ENCODE measurements at places on chromosomes 3 and 15.

DNA sequence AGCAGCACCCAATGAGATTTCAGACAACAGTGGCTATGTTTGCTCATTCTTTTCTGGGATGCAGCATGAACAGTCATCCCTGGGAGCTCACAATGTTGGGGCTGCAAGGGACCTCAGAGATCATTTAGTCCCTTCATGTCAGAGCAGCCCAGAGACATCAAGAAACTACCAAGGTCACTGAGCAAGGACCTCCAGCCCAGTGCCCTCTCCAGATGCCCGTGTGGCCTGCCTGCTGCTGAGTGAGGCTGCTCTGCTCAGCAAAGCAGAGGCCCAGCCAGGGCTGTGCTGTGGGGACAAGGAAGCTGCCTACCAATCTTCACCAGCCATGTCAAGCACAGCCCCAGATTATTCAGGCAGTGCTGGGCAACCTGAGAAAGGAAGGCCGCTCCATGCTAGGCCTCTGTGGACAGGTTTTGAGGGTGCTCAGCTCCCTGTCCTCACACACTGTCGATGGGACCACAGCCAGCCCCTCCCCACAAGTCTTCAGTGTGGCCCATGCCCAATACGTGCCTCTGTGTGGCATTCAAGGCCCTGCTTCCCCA lies 99.7 kb downstream of the DAPK2 start:
- DNase-seq, result no peak

DNA sequence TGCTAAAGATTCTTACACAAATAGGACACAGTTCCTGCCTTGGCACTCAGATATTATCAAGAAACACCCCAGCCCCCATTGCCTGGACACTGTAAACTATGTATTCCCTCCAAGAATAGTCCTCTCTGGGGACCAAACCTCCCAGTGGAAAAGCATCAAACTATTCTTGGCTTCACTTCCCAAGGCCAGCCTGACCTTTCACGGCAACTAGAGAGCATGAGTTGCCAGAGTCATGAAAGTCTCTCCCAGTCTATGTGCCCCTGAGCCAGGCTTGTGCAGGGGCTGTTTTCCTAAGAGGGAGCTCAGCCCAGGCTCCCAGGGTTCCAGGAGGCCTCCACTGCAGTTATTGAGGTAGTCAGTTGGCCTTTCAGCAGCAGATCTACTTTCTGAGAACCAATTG lies 251.9 kb upstream of the TGFBR2 start:
- DNase-seq, result no peak

- DNase-seq, result no peak
Measured at GRCh38 chr3:83513677-83514076, 1445.1 kb upstream of the CADM2 start.

DNA sequence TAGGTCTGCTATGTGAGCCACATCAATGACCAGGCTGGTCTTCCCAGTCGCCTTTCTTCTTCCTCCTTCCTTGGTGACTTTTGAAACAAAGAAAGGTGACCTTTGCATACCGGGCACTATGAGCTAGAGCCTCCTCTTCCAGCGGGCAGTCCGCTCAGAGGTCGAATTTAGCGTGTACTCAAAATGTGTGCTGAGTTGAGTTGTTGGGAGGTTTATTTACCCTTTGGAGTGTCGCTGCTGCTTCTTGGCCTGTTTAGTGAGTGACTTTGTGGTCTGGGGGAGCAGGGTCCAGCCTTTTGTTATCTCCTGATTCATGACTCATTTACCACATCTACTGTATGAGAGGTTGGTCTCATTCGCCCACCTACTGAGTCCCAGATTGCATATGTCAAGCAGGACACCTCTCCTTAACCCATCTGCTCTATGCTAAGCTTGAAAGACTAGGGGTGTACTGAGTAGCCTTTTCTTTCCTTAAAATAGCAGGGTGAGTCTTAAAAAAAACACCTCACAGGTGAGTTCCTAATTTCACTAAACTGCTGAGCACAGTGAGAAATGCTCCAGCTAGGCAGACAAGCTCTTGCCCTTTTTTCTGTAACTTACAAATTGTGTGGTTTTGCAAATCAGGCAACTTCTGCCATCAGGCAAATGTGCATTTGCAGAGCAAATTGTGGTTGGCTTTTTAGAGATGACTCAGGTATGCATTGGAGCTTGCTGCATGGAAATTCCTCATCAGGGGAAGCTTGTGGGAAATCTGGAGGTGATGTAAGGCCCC lies 3.2 kb upstream of the SIAH2 start:
- DNase-seq, result no peak
